GM23338 (cell line): ENCODE measurements at places on chromosomes 11 and 22. TPM values are rescaled to one million over a fixed set of nuclear protein-coding genes. Genes with fewer than 3 reads are reported as not detected.
A peak's percentile ranks its signal among the peaks of the same experiment; 100 is the strongest.

DNA sequence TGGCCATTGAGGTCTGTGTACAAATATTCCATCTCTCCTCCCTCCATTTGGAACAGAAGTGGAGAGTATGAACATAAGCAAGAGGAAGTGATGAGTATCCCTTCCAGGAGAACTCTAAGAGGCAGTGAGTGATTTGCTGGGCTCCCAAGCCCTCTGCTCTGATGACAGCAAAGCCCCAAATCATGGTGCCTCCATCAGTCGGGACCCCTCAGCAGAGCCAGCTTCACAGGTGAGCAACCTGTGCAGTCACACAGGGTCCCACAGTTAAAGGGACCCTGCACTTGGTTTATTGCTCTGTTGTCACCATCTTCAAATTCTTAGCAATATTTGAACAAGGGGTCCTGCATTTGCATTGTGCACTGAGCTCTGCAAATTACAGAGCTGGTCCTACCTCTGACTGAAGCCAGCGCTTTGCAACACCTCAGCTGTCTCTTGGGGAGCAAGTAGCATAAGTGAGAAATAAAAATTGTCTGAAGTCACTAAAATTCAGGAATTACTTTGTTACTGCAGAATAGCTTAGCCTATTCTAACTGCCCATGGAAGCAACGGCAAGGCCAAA lies 466.4 kb downstream of the MN1 start:
- DNase-seq: no peak

The MISFA gene
- 1.7 TPM in 1 of 2 replicates, not detected in the other for total RNA-seq

DNA sequence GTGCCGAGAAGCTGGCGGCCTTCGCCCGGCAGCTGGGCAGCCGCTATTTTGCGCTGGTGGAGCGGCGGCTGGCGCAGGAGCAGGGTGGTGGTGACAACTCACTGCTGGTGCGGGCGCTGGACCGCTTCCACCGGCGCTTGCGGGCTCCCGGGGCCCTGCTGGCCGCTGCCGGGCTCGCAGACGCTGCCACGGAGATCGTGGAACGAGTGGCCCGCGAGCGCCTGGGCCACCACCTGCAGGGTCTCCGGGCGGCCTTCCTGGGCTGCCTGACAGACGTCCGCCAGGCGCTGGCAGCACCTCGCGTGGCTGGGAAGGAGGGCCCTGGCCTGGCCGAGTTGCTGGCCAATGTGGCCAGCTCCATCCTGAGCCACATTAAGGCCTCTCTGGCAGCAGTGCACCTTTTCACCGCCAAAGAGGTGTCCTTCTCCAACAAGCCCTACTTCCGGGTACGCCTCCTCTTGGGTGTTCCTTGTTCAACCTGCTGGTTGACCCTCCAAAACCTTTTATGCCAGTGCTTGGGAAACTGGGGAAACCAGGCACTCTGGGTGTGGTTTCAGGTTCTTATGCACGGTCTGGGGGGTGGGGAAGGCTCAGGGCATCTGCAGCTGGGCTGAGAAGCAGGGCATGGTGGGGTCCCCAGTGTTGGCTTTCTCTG lies 3.1 kb upstream of the TM7SF2 start:
- no peak for DNase-seq

The RIMBP3C gene
- 1.1 and 1.6 TPM in 2 replicates for total RNA-seq

DNA sequence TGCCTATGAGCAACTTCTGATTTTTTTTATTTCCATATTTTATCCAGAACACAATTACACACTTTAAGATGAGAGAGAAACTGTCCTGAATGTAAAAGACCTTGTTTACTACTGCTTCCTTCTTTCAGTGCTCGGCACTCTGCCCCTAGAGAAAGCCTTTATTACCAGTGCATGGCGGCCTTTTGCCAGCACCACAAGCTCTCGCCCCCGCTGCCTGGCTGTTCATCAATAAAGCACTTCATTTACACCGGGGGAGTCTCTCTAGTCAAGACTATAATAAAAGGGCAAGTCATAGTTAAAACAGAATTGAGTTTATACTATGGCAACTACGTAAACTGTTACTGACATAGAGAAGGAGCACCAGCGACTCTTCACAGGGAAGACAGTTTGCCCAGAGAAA lies 259.5 kb downstream of the CADM1 start:
- no peak for DNase-seq

The MPZL2 gene
- total RNA-seq: 2.8 and 4.2 TPM in 2 replicates

DNA sequence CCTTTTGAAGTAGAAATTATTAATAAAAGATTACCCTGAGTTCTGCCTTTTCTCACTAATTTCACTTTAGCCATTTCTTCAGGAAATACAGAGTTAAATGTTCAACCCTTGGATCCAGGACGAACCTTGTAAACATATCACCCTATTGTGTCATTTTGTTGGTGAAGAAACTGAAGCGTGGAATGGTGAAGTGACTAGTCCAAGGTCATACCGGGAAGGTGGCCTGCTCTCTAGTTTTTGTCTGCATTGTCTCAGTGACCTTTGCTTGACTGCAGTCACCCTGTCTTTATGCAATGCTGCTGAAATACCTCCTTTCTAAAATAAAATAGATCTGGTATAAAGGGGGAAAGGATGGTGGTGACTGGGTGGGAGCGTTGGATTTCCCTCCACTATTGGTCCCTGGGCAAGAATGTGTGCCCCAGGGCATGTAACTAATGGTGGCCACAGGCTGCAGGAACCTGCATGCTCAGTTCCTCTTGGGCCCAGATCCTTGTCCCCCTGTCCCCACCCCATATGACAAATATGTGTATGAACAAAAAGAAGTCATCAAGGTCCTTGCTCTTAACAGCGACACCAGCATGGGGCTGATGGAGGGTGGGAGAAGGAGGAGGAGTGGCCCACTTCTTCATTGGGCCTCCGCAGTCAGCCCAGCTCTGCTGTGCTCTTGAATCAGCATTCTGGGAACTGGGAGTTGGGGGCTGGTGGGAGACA lies 977 bp upstream of the SORL1-AS1 start:
- DNase-seq: no peak

GRCh38 chr11:69582756-69583467 lies 58.0 kb upstream of the CCND1 start:
- DNase-seq: no peak

The FAM181B gene
- total RNA-seq: 0.87 and 1.5 TPM in 2 replicates

- no peak for DNase-seq
These were observed 62.0 kb downstream of the PACS1 start for GRCh38 chr11:66131937-66132632.

The TRIM29 gene
- total RNA-seq: 0.16 and 0.28 TPM in 2 replicates

DNA sequence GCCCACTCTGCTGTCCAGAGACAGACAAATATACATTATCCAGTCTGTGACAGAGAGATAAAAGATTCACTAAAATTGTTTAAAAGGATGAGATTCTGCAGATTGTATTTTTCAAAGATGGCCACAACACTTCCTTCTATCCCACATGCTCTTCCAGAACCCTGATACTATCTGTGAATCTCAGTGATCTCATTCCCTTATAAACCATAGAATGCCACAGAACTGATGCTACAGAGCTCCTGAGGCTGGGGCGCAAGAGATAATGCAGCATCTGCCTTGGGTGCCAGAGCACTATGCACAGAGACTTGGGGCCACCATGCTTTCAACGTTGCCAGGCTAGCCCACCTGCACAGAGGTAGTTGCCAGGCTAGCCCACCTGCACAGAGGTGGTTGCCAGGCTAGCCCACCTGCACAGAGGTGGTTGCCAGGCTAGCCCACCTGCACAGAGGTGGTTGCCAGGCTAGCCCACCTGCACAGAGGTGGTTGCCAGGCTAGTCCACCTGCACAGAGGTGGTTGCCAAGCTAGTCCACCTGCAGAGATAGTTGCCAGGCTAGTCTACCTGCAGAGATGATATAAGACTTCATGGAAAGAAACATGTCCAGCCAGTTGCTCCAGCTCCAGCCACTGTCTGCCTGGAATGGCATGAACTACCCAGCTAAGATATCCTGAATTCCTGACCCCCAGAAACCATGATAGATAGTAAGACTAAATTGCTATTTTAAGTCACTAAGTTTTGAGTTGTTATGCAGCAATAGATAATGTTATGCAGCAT lies 17.6 kb upstream of the SEPTIN5 start:
- DNase-seq: no peak

DNA sequence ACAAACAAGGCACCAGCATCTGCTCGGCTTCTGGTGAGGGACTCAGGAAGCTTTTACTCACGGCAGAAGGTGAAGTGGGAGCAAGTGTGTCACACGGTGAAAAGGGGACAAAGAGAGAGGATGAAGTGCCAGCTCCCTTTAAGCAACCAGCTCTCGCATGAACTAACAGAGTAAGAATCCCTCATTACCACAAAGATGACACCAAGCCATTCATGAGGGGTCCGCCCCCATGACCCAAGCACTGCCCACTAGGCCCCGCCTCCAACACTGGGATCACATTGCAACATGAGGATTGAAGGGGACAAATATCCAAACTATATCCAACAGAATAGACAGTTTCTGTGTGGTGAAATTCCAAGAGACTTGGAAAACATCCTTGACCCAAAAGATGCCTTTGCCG lies 198.2 kb upstream of the POU2AF2 start:
- DNase-seq: peak; percentile 36

DNA sequence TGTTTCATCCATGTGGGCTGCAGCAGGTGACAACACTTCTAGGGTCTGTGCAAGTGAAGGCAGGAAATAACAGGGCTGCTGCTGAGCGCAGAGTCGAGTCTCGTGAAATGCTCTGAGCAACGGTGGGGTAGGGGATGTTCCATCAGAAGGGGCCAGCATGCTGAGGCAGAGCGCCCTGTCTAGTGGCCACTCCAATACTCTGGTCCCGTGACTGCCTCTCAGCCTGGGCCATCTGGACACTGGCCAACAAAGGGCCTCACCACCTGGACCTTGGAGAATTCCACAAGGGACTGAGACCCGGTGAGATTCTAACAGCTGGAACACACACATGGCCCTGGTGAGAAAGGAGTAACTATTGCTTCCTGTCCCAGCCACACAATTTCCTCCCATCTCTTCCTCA lies 375.7 kb downstream of the SHANK2 start:
- DNase-seq: no peak

The NNMT gene
- total RNA-seq: not detected in 2 replicates

The PANX2 gene
- total RNA-seq: 5.1 and 5.9 TPM in 2 replicates

GRCh38 chr11:13955971-13956421 lies 6.5 kb upstream of the SPON1 start:
- peak; percentile 84 for DNase-seq

DNA sequence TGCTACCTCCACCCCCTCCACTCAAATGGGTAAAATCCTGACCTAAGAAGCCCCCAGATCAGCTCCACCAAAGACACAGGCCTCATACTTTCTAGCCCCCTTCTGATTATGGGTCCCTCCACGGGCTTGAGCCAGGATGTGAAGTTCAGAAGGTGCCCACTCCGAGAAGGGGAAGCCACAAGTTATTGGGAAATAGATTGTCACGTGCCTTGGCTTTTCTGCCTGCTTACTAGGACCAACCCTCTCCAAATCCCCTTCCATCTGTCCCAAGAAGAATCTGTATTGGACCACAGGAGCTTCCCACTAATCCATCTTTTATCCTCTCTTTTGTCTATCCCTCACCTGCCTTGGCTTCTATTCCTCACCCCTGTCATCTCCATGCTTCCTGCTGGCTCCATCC lies 3.0 kb upstream of the NRGN start:
- DNase-seq: no peak

- no peak for DNase-seq
These were observed 584.3 kb downstream of the BRD1 start for GRCh38 chr22:49243335-49243734.

DNA sequence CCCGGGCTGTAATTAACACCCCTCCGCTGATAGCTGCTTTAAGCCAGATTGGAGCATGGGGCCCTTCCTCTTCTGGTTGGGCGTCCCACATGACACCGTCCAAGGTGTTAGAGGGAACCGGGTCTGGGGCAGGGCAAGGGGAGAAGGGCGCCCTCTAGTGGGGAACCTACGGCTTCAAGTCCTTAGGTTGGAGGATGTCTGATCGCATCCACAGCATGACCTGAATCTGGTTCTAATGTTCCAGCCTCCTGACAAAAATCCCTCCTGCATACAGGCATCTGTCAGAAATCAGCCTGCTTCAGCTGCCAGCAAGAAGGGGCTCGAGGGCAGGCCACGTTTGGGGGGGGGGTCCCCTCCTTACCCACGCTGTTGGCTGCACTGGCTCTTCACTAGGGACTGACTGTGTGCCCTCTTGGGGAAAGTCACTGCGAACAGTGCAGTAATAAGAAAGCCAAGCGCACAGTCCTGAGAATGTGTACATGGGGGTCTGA lies 94.2 kb upstream of the TBCEL start:
- DNase-seq: peak; percentile 94

GRCh38 chr22:17962168-17962567 lies 62.2 kb downstream of the MICAL3 start:
- no peak for DNase-seq

DNA sequence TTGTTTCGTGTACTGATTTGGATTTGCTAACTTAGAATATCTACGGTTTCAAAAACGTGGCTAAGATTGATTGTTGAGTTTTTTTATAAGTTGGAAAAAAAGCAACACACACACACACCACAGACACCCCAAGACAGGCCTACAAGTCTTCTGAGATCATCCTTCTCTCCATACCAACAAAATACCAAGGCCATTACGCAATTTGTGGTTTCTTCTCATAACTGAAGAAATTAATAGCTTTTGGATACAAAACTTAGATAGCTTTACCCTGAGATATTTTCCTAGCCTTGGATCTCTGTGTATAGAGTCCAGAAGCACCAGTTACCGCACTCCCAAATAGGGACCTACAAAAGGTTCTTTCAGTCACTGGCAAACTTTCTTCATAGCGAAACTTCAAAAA lies 113.6 kb downstream of the SIK3 start:
- no peak for DNase-seq

- no peak for DNase-seq
These were observed 19.9 kb downstream of the IFT27 start for GRCh38 chr22:36756031-36756430.

GRCh38 chr11:95123556-95123955 lies 33.9 kb downstream of the ENDOD1 start:
- no peak for DNase-seq

DNA sequence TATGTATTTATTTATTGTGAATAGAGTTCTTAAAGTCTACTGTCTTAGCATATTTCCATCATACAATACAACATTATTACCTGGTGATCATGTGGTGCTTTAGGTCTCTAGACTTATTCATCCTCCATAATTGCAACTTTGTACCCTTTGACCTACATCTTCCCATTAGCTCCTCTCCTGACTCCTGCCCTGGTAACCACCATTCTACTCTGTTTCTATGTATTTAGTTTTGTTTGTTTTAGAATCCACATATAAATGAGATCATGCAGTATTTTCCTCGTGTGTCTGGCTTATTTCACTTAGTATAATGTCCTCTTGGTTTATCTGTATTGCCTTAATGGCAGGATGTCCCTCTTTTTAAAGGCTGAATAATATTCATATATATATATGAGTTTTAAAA lies 22.7 kb downstream of the NCAM1 start:
- no peak for DNase-seq

GRCh38 chr11:30197869-30198268 lies 32.9 kb upstream of the FSHB start:
- no peak for DNase-seq
